Fibroblast of skin of back (primary cell): ENCODE measurements at places on chromosomes 5 and 9.

DNA sequence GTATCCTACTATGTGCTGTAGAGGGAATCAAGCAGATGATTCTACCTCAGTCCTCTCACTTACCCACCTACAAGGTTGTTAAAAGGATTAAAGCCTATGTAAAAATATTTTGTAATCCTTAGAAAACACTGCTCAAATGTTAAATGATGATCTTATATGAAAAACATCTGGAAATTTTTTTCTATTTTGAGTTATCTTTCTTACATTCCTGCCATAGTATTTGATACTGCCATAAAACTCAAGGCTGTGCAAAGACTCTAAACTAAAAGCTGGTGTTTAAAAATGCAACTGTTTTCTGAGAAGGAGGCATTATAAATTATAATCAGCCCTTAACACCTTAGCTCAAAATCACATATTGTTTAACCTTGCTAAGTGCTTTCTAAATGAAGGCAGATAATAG, 474.2 kb downstream of the PRELID2 start:
- peak; percentile 73 for DNase-seq

DNA sequence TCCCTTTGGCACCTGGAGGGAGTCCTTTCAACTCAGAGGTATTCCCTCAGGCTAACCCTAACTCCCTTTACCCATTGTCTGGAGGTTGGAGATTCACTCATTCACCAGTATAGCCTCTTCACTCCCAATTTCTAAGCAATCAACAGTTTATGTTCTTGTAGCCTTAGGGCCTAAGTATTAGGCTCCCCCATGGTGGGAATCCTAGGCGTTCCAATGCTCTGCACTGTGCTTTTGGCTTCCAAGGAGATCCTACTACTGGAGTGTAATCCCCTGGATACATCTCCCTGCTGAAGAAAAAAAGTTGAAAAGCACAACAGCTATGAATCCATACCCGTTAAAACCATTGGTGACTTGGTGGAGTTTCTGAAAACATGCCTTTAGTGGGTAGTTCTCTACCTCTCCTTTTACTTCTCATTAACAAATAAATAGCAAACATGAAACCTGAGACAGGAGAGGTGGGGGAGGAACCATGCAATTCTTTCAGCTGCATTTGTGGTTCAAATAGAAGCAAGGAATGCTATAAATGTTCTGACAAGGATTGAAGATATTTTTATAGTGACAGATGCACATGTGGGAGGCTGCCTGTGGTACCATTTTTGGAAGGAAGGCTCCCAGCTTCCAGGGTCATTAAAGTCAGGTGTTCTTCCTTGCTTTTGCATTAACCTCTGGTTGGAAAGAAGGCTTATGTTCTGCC, 397.1 kb downstream of the DMAC1 start:
- peak; percentile 5 for DNase-seq

GRCh38 chr9:72396247-72397091, 31.5 kb upstream of the ZFAND5 start:
- DNase-seq: peak; percentile 31

DNA sequence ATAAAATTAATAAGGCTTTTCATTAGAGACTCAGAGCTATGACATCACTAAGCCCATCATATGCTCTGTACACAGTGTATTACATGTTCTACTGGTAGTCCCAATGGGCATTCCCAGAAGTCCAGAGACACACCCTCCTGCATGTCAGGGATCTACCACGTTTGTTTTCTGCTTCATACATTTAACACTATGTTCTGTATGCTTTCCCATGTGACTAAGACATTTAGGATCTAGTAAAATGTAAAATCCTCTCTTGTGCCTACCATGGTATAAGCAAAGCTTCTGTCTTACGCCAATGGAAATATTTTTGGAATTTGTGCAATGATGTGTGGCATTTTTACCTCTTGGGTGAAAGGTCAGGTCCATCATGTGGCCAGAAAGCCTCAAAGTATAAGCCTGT, 192.4 kb downstream of the ADAMTSL1 start:
- DNase-seq: peak; percentile 50

- DNase-seq: peak; percentile 58
Measured at GRCh38 chr5:139391570-139392323, 2.0 kb upstream of the MZB1 start.

DNA sequence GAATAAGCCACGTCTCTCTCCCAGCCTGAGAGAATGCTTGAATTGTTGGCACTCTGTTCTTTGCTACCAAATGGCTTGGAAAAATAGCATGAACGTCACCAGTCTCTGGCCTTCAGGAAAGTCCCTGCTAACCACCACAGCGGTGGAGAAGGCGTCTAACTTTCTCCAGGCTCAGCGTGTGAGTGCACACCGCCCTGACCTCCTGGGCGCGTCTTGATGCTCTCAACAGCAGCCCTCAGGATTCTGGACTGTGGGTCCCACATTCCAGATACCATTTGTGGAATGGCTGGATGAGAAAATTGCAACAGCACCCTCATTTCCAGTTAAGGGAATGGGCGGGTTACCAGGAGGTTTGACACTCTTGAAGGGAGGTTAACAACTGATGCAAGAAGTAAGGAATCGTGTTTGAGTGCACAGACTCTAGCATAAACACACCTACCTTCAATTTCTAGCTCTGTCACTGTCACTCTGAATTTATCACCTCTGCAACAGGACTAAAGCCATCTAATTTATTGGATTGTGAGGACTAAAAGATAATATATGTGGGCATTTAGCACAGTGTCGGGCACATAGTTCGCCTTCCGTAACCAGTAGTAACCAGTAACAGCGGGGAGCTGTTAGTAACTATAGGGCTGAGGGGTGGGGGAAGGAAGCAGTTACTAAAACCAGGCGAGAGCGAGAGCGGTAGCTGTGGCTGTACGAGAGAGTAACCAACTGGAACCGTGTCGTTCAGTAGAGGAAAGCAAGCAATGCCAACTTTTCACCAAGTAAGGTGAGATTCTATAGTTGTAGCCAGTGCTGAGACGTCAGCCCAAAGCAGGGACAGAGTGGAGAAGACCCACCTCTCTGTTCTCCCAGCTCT, 807 bp upstream of the PLGRKT start:
- peak; percentile 47 for DNase-seq

DNA sequence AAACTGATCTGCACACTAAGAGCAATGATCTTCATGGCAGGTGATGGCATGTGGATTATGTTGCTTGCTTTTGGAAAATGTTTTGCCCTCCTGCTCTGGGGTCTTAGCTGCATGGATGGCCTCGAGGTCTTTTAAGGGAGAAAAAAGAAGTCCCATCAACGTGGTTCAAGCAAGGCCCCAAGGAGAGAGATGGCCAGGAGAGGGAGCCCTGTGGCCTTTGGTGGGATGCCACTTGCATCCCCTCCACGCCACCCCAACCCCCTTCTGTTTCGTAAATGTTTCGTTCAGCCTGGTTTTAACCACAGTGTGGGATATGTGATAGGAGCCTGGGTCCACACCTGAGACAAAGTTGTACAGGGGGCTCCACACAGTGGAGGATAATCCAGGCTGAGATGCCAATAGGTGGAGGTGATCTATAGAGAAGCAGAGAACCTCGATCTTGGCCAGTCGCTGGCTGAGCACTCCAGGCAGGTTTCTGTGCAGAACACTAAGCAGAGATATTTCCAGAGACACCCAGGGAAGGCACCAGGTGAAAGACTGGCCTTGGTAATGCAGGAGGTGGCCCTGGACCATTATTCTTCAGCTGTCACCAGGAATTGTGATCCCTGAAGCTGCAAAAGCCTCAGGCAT, 25.8 kb upstream of the FRRS1L start:
- DNase-seq: peak; percentile 36

DNA sequence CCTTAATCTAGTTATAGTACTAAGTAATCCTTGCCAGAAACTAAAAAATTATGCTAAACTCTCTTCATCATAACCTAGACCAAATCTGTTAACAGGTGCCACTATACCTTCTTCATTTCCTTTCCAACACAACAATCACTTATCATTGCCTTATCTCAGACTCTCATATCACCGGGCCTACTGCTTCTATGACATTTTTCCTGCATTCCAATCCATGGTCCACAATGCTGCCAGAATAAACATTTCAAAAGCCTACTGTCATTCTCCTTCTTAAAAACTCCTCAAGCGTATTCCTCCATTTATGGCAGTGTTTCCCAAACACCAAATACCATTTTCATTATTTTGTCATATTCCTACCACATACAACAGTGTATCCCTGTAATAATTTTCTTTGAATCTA, 6.5 kb downstream of the PPP6C start:
- DNase-seq: peak; percentile 76

GRCh38 chr5:179357031-179357430, 11.8 kb upstream of the ADAMTS2 start:
- no peak for DNase-seq

- no peak for DNase-seq
Measured at GRCh38 chr5:54637654-54638053, 120.1 kb downstream of the SNX18 start.

- DNase-seq: no peak
Measured at GRCh38 chr5:140259500-140259899, 43.4 kb downstream of the PFDN1 start.

DNA sequence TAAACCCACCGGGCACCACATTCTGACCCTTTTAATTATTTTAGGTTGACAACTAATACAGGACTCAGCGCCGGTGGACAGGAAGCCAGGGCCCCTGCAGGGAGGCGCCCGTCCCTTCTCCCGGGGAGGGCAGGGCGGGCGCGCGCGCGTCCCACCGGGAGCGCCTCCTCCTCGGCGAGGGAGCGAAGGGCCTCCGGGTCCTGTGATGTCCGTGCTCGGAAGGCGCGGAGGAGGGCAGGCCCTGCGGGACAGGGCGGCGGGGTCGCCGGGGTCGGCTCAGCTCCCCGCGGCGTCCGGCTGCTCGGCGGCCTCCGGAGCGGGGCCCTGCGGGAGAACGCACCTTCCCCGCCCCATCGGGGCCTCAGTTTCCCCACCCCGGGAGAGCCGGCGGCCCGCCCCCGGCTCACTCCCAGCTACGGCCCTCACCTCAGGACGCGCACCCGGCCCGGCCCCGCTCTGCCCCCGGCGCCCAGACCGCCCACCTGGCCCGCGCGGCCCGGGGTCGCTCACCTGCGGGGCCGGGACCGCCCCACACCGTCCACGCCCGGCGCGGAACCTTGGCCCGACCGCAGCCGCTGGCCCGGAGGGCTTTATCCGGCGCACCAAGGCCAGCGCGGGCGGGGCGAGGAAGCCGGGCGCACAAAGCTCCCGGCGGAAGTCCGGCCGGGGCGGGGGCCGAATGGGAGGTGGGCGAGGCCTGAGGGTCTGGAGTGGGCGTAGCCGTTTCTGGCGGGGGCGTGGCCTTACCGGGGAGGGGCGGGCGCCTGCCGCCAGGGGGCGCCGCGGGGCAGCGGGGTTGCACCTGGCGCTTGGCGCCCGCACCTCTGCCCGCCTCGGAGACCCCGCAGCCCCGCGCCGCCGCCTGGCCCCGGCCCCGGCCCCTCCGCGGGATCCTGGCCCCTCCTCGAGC, at the start of the genes EXD3 and NOXA1:
Gene EXD3 (minus strand): TSS at position 559 of the 910 bp plus-strand sequence. CDS start 27,805 bp downstream, outside the sequence.
Gene NOXA1 (plus strand): TSS at position 790 of the 910 bp plus-strand sequence. CDS start 137 bp downstream, outside the sequence.
- peak; percentile 88 for DNase-seq

DNA sequence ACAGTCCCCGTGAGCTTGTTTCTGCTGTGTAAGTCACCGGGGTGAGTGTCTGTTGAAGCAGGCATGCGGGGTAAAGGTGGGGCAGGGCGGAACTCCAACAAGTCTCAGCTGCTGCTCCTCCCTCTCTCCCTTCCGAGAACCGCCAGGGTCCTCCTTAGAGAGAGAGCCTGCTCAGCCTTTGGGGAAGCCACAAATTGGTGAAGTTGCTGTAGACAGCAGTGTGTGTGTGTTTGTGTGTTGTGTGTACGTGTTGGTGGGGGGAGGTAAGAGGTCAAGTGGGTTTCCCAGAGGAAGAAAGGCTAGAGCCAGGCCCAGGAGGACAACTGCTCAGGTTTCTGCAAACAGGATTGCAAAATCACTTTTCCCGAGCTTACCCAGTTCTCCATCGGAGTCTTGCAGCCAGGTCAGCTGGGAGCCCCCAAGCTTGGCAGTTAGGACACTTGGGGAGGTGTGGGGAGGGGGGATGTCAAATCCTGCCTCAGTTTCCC, 38.9 kb upstream of the DAB2IP start:
- DNase-seq: no peak

DNA sequence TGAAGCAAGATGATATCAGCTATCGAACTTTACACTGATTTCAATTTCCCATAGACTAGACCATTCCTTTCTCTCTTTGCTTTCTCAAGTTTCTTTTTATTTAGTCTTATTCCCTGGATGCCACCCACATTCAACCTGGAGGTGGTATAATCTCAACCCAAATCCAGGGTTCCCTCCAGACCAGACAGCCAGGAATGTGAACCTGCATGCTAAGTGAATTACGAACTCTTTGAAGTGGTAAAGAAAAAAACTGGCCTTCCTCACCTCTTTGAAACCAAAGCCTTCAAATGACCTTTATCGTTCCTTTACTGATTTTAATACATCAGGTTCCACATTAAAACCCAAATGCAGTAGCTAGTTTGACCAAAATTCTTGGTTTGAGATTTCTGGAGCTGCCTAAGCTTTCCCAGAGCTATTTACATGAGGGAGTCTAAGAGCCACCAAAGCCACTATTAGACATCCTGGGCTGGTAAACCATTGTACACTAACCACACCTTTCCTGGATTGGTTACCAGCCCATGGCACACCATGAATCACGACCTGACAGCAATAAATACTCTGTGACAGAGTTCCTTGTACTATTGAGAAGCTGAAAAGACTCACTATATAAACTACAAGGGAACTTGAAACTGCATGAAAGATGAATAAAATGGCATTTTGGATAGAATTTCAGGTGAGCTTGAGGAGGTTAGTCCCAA, 323.7 kb downstream of the ADAMTS6 start:
- DNase-seq: peak; percentile 21

DNA sequence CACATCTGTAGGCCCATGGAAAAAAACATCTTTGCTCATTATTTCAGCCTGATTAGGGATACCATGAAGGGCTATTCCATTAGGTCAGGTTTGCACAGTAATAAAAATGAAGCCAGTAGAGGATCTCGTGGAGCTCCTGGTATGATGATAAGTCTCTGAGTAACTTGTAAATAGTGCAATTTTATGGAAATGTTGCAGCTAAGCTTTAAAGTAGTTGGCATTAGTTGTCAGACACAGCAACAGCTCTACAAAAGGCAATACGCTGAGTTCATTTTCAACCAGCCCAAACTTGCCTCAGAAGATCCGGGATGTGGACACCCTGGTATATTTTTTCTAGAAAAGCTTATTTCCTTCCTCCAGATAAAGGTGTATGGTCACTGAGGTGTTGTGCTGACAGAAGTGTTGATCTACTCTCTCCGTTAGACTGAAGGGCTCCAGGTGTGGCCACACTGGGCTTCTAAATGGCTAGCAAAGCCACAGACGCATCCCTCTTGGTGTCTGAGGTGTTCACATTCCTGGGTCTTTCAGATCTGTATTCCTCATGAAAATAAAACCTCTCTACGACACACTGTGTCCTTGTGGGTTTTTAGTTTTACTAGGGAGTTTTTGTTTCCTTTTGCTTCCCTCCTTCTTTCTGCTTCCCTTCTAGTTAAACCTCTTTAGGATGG, 141.6 kb downstream of the GHR start:
- DNase-seq: no peak
